ENCODE measurements at places on chromosomes 1 and 21.

DNA sequence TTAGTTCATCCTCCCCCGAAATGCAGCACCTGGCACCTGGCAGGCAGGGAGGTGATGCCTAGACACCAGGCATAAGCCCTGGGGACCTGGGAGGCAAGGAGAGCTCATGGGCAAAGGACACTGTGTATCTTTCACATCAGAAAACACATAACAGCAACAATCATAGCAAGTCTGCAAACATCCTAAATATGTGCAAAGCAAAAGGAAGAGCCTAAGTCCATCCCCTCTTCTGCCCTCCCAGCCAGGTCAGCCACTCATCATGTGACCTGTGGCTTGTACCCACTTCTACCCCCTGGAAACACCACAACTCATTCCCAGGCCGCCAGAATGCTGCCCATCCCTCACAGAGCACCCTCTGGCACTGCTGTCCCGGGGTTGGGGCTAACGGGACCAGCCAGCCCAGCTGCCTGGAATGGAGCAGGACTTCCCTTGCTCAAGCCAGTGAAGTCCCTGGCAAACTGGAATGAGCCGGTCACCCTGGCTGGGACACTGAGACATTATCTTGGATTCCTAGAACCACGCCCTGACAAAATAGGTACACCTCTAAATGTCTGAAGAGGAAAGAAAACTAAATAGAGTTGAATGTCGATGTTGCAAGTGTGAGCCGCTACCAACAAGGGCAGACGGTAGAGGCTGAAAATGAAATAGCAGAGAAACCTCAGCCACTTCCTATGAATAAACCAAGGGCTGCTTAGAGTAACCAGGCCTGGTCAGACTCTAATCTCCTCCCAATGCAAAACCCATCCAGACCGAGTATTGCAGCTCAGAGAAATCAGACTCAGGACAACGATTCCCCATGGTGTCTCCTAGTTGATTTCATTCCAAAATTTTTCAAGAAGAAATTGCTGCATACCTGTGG is 29.4 kb downstream of the TMPRSS2 start:
- no peak for DNase-seq

DNA sequence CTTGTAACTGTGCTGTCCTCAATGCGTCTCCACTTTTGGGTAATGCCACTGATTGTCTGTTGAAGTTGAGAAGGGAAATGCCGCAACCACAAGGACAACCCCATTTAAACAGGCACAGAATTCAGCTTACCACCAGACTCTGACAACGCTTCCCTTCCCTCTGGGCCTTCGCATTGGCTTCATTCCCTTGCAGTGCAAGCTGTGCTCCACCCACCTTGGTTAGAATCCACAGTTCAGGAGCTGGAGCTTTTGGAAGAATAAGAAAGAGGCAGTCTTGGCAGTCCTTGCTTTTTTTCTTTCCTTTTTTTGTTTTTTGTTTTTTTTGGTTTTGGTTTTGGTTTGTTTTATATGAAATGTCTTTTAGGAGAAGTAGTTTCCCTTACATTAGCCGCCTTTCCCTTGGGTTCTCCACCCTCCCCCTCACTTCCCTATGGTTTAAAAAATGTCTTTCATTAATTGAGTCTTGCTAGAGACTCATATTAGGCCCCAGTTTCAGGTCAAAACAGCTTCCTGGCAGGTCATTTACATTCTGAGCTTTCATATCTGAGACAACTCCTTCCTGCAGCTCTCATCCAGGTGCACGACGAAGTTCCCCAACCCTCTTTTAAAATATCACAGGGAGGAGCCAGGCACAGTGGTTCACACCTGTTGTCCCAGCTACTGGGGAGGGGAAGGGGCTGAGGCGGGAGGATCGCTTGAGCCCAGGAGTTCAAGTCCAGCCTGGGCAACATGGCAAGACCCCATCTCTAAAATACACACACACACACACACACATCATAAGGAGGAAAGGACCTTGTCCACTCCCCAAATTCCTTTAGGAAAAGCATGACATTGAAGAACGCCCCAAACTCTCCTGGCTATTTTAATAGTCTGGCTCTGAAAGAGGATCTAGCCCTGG is 20.7 kb upstream of the LAX1 start:
- no peak for DNase-seq

DNA sequence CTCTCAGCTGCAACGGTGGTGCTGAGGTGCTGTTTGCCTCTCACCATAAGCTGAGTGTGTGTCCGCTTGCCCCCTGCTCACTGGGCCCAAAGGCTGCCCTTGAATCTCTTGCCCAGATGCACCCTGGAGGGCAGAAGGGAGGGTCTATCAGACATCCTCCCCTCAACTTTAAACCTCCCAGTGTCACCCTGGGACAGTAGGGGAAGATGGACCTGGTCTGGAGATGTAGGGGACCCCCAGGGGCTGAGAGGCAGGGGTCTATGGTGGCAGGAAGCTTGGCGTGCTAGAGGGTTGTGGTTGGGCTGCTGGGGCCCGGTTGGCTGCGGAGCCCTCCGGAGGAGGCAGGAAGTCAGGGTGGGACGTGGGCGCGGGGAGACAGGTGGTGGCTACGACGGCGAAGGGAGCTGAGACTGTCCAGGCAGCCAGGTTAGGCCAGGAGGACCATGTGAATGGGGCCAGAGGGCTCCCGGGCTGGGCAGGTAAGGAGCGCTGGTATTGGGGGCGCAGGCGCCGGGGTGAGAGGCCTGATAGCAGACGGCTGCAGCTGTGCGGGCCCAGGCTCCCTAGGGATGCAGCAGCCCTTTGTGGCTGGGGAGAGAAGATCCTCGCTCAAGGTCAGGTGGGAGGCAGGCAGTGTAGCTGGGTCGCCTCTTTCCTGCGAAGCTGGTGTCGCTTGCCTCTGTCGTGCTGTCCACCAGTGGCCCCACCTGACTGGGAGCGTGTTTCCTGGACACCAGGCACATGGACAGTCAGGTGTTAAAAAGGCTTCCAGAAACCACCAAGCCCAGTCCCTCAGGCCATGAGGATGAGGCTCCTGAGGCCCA is at the start of gene LCK:
Gene LCK (plus strand): TSS at position 373 of the 824 bp plus-strand sequence. CDS start 23,065 bp downstream, outside the sequence.
- no peak for DNase-seq

DNA sequence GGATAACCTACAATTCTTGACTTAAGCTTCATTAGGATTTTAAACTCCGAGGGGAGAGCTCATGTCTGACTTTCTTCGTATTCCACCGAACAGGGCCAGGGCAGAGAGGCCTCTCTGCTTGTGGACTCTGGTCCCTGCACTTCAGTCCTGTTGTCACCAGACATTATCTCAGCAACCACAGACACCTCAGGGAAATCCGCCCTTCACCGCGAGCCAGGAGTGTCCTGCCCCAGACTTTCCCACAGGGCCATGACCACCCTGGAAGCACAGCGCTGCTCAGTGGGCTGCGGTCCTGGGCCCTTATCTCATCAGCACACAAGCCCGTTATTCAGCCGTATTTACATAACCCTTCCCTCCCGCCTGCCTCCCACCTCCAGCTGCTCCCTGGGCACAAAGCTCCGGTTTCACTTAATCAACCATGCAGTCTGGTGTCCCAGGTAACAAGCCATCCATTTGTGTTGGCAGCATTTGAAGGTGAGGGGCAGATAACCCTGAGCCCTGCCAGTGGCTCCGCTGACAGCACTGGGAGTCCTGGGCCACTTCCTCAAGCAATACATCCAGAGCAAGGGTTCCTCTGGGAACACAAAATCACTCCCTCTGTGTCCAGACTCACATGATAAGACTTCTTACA is 122.8 kb upstream of the RAB4A start:
- DNase-seq = no peak

DNA sequence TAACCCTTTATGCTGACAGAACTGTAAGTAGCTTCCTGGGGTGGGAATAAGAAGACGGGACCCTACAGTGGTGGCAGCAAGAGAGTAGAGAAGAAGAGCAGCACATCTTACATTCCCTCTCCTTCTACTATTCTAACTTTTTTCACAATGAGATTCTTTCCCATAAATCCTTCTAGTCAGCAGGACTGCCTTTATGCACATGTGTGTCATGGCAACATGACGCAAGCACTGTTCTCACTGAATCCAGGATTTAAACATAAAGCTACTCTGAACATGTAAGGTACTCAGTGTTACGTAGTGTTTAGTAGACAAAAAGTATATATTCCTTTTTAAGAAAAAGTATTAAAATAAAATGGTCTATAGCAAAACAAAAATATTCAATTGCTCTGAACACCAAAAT is 309.7 kb upstream of the LYPLAL1 start:
- no peak for DNase-seq

DNA sequence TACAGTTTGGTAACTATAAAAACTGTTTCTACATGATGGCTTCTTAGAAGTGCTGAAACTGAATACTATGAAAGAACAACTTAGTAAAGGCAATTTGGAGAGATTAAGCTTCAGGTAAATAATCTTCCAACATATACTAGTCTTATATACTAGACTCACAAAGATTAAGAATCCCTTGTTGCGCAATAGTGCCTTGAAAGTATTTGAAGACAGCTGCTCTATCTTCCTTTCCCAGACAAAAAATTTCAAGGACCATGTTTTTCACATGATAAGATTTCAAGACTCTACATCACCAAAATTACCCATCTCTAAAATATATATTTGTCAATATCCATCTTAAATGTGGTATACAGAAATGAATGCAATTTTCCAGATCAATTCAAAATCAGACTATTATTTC is 37.7 kb upstream of the ASPM start:
- DNase-seq = no peak

DNA sequence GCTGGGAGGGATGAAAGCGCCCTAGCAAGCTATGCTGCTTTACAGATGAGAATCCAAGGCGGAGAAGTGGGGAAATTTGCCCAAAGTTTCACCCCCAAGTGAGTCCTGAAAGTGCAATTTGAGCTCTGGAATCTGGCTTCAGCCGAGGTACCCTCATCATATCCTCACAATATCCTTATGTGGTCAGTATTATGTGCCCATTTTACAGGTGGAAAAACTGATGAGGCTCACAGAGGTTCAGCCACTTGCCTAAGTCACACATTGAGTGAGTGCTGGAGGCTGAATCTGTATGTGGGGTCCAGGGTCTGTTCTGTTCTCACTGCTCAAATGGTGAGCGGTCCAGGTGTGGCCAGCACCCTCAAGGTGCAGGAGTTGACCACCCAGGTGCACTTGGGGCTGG is 85.3 kb downstream of the MATN1 start:
- no peak for DNase-seq

DNA sequence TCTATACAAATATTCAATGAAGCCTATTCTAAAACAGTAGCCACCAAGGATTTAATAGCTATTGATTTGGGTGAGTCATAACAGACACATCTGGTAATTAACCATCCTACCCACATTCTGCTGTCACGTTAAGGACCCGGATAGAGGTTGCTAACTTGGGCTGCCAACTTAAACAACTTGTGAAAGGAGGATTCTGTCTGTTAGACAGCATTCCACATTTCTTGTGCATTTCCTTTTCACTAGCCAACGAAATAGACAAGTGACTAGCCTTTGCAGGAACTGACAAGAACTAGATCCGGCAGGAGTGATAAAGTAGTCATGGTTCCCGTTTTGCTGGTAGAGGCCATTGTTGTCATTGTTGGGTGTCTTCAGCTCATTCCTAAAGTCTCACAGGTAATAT is 9.5 kb downstream of the DSCAM start:
- DNase-seq = no peak

DNA sequence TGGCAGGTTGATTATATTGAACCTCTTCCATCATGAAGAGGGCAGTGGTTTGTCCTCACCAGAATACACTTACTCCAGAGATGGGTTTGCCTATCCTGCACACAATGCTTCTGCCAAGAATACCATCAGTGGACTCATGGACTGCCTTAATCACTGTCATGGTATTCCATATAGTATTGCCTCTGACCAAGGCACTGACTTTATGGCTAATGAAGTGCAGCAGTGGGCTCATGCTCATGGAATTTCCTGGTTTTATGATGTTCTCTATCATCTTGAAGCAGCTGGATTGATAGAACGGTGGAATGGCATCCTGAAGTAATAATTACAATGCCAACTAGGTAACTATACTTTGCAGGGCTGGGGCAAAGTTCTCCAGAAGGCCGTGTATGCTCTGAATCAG is 16.6 kb upstream of the GBP6 start:
- DNase-seq = no peak

- no peak for DNase-seq
These were observed 43.8 kb downstream of the ALG14 start for GRCh38 chr1:95028954-95029353.

DNA sequence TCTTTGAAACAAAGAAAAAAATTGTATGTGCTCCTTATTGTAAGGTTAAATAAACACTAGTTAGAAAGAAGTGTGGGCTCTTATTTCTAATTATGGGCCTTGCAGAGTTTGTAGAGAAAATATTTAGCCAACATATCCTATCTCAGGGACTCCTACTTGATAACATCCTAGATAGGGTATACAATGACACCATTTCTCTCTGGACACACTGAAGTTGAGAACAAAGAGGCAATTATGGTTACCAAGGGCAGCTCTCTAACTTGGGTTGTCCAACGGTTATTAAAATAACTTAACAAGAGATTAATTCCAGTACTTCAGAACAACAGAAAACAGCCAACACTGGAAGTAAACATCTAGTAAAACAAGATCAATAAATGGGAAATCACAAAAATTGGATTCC is 69.0 kb upstream of the ZC3H11B start:
- DNase-seq = no peak

DNA sequence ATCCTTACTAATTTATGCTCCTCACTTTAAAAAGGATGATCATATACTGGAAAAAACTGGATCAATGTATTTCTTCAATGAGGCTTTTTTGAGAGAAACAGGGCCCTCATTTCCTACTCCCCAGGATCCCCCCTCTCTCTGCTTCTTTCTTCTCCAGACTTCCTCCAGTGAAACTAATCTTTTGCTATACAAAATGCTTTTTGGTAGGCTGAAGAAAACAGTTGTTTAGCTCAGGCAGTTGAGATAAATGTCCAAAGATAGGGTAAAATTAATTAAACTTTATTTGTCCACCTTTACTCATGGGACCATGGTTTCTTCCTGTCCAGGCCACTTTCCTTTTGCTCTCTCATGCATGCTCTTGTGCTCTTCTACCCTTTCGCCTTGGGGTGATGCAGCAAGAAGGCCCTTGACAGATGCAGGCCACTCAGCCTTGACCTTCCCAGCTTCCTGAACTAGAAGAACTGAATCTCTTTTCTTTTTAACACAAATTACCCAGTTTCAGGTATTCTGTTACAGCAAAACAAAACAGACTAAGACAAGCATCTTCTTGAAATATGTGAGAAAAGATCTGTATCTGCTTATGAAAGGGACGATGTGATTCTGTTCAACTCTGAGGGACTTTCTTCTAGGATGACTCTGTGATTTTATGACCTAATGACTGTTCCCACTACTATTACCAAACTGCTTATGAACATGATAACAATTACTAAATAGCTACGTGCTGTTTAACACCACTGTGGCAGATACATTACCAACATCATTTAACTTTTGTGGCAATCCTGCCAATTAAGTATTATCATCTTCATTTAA is 63.7 kb downstream of the NVL start:
- DNase-seq = no peak

Measured in neuronal stem cell (in vitro differentiated cells).